ENCODE measurements at places on chromosomes 2 and 18. TPM values are rescaled to one million over a fixed set of nuclear protein-coding genes. Genes with fewer than 3 reads are reported as not detected.

GRCh38 chr2:127683757-127684156, 8.4 kb upstream of the LIMS2 start:
- H3K27ac ChIP-seq = no peak overlapping the region
- H3K36me3 ChIP-seq = no peaks in the 10 kb centered on the region
- no peaks in the 10 kb centered on the region for H3K27me3 ChIP-seq
- no peak for DNase-seq
- H3K4me3 ChIP-seq = no peak overlapping the region

Gene IL1R2
- 2.6 TPM for total RNA-seq

Gene SULT1C4
- total RNA-seq = 2.7 TPM

DNA sequence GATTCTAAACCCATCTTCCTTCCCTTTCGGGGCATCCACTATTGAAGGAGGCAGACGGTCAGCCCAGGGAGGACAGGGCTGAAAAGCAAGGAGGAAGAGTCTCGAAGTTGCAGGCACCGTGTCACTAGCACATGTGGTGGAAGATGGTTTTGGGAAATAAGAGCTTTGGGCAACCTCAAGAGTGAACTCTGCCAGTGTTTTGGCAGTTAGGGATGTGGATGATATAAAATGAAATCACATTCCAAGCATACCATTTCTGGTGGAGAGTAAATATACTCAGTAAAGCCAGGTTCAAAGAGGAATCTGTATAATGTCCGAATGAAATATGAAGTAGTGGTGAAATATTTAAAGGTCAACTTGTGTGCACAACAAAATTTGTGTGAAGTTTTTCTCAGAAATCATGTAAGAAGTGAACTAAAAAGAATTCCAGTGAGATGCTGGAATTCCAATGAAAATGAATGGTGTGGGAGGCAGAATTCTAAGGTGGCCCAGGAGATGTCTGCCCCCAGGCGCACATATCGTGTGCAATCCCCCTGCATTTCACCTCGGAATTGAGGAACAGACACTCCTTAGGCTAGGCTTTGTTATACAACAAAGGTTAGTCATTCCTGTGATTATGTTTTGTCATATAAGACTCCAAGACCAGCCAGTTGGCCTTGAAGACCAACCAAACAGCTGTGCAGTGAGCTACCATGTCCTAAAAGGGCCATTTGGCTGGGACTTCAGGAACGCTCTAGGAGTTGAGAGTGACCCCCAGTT, 147.1 kb downstream of the SH3BP4 start:
- H3K4me3 ChIP-seq = no peak overlapping the region
- H3K27me3 ChIP-seq = no peaks in the 10 kb centered on the region
- no peaks in the 10 kb centered on the region for H3K36me3 ChIP-seq
- H3K4me1 ChIP-seq = peaks cover 6% of the 10 kb centered on the region
- H3K27ac ChIP-seq = no peak overlapping the region

DNA sequence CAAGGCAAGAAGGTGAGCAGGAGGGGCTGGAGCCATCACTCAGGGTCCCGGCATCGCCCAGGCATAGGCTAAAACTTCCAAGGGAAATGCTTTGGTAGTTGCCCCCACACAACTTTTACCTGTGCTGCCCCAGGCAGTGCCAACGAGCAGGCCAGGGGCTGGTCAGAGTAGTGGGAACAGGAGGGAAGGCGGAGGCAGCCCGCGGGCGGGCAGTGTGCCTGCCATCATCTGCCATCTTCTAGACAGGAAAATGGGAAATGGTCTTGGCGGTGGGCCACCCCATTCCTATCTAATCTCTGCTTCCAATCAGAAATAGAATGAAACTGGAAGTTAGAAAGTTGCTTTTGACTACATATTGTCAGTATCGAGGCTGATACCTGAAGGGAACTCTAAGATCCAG, 26.0 kb upstream of the LYPD6B start:
- H3K36me3 ChIP-seq = no peaks in the 10 kb centered on the region
- no peak for DNase-seq
- no peaks in the 10 kb centered on the region for H3K4me1 ChIP-seq
- H3K4me3 ChIP-seq = no peak overlapping the region
- no peak overlapping the region for H3K27ac ChIP-seq
- H3K27me3 ChIP-seq = no peaks in the 10 kb centered on the region

DNA sequence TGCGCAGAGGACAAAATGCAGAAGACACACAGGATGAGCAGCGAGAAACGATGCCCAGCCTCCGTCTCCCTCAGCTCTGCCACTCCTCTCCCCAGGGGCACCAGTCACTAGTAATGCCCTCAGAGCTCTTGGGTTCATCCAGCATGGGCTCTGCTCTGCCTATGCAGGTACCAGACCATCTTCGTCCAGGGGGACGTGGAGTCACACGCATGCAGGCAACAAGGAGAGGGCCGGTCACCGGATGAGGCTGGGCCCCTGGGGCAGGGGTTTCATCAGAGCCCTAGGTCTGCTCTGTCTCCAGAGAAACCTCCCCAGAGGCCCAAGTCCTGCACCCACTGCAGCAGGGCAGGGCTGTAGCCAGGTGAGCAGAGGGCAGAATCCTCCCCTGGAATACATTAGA, 23.9 kb downstream of the RAB31 start:
- no peak overlapping the region for H3K27ac ChIP-seq
- no peak for DNase-seq
- H3K36me3 ChIP-seq = no peaks in the 10 kb centered on the region
- H3K4me1 ChIP-seq = no peaks in the 10 kb centered on the region
- no peak overlapping the region for H3K4me3 ChIP-seq

Gene CPO
- not detected for total RNA-seq

Measured in heart left ventricle (tissue), 16 donors.